ENCODE measurements at places on chromosomes 2 and 18.

GRCh38 chr2:6724605-6725140 lies 141.0 kb downstream of the CMPK2 start:
- DNase-seq, result no peak

DNA sequence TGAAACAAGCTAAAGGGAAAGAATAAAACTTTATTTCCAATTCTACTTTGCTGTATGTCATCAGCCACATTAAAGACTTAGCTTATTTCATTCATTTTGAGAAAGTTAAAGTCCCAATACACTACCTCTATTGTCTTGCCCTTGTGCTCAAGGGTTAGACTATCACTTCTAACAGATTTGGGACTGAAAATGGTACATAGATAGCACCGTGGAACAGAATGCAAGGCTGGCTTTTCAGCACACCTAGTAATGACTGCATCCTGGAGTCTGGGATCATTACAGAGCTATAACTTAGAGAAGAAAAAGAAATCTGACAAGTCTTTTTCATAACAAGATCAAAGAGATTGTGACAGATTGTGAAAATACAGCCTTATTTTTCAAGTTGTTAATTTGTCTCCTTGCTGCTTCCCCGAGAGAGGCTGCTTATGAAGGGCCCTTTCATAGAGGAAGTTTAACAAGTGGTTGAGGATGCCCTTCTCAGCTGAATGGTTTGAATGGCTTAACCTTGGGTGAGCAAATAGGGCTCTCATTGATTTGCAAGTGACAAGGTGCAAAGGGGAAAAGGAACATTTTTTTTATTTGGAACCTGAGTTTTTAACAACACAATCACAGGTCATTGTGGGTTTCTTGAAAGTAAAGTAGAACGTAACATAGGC lies 371.8 kb downstream of the EPHA4 start:
- no peak for DNase-seq

- DNase-seq, result no peak
These were observed 13.0 kb downstream of the IMPA2 start for GRCh38 chr18:11994336-11994702.

- no peak for DNase-seq
These were observed 91.7 kb upstream of the SLC35G4 start for GRCh38 chr18:11517704-11518103.

DNA sequence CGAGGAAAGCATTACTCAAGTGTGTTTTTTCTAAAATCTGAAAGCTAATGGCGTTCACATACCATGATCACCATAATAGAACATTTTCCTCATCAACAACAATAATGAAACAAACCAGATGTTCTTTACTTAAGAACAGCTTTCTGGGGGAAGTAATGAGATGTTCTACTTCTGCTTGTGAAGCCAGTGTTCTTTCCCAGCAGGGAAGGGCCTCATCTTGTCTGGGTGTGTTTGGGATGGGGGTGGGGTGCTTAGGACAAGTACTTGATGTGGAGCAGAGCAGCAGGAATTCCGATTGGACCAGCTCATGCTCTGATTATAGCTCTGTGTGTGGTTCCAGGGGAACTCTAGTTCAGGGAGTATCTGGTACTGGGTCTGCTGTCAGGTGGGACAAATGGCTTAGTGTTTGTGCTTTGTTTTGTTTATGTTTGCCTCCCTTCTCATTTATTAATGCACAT lies 163.0 kb upstream of the NOSTRIN start:
- no peak for DNase-seq

DNA sequence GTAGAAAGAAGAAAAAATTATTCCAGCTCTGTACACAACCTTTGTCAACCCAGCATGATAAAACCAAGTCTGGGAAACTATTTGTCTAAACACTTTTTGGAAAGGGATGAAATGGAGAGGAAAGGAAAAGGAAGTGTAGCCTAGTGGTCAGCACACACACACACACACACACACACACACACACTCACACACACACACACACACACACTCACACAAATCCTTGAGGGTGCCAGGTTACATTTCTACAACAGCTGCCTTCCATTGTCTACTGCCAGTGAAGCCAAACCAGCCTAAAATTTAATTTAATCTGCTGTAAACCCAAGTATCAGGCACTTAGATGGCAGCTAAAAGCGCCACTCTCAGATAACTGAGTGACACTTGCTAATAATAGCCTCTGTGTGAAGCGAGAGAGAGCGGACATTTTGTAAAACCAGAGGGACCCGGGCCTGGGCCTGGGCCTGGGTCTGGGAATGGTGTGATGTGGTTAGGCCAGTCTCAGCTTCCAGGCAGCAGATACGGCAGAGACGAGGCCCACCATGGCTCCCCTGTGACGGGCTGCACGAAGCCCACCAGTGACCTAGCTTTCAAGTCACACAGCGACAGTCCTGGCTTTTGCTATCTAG lies 32.4 kb downstream of the BCL11A start:
- DNase-seq, result no peak

All from stimulated activated CD8-positive, alpha-beta memory T cell treated with anti-CD3 and anti-CD28 coated beads, Interleukin-15, amount 100 ng/mL, for 1 hour (primary cell).